ENCODE measurements at places on chromosomes 7 and 10.

DNA sequence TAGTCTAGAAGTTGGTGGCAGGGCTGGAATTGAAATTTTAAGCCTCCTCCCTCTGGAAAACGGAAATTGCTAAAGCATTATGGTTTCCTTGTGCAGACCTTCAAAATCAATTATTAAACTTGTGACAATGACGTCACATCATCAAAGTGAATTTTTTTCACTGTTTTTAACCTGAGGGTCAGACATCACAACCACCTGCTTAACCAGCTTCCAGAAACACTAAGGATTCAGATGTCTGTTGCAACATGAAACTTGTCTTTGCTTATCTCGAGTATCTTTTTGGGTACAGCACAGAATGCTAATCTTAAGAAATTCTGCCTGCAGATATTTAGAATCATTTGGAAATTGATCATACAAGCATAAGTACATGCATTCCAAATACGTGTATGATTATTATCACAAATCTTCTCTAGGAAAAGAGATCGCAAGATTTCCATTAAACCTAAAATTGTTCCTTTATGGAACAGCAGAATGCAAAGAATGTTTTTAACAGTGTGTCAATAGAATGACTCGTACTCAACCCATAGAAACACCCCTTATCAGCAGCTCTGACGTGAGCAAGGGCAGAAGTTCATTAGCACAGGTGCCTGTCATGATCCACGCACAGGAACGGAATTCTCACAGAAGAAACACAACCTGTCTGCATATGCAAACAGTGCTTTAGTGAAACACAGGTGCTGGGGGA, 4.1 kb upstream of the GTPBP4 start:
- DNase-seq: no peak

DNA sequence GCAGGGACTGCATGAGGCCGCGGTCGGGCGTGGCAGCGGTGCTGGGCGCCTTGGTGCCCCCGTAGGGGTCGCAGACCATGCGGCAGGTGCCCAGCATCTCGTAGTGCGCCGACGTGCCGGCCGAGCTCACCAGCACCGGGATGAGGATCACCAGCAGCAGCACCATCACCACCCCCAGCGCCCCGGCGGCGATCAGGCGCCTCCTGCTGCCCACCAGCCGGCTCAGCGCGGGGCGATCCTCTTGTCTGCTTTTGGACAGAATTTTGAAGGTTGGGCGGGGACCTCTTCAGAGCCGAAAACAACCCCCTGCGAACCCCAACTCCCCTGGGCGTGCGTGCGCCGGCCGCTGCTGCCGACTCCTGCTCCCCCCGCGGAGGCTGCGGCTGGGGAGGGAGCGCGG, 779 bp downstream of the C1QL3 start:
- peak; percentile 20 for DNase-seq

DNA sequence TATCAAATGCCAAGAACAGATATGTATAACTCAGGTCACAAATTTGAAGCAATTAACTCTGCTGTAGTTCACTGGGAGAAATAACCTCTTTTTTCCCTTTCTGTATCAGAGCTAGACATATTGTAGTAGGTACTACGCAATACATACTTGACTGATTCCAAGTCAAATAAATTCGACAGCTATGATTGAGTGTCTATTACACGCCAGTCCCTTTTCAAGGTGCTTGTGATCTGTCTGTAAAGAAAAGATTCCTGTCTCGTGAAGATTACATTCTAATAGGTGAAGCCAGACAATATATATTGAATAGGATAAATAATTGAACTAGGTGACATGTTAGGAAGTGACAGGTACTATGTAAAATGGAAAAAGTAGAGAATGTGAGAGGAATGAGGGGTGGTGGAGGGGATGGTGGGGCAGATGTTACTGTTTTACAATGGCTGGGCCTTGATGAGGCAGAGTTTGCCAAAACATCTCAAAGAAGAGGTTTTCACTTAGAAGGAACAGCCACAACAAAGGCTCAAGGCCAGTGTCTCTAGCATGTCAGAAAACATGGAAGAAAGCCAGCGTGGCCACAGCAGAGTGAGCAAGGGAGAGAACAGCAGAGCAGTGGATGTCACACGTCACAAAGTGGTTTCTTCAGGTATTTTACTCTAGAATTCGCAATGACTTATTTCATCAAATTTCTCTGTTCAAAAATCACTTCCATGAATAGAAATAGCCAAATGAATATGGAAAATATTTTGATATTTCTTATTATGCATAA, 282.6 kb upstream of the CACNA2D1 start:
- DNase-seq: no peak

DNA sequence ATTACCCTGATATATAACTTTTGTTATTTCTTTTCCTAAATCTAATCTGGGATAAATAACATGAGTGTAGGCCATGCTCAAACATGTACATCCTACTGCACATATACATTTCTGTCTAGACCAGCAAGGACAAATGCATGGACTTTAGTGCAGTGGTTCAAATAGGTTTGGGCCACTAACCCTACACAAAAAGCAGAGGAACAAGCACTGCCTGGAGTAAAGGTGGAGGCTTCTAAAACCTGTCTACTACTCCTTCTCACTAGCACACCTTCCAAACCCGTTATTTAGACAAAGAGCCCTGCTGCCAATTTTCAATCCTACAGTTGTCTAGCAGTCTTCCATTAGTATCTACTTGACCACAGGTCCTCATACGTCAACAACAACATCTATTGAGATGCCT, 34.8 kb downstream of the SGCE start:
- DNase-seq: no peak

DNA sequence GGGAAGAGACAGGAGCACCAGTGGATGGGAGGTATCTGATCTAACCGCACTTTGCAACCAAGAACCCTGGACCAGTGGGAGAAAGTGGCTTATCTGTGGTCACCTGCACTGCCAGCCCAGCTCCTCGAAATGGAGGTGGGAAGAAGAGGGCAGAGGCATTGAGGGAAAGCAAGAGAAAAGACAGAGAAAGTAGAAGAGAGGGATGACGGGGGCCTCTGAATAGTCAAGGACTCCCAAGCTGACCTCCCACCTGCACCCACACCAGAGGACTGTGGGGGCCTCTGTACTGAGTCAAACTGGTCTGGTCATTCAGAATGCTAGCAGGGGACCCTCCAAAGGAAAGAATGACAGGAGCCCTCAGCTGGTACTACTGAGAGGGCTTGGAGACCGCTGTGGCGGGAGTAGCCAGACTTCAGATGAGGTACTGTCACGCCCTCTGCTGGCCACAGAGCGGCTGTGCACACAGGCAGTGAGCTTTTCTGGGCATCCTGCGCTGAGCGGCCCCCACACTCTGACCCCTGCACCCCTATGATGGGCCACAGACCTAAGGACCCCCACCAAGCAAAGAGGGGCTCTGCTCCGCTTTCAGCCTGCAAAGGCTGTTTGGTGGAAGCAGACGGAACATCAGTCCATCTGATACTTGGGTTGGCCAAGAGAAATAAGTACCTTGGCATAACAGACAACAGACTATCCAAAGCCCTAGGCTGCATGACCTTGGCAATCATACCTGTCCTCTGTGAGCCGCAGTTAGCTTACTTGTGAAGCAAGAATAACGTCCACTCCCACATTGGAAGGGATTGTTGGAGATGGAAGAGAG, 112.9 kb downstream of the COL13A1 start:
- DNase-seq: peak; percentile 86

GRCh38 chr10:99573790-99574189, 41.0 kb downstream of the NKX2-3 start:
- no peak for DNase-seq

DNA sequence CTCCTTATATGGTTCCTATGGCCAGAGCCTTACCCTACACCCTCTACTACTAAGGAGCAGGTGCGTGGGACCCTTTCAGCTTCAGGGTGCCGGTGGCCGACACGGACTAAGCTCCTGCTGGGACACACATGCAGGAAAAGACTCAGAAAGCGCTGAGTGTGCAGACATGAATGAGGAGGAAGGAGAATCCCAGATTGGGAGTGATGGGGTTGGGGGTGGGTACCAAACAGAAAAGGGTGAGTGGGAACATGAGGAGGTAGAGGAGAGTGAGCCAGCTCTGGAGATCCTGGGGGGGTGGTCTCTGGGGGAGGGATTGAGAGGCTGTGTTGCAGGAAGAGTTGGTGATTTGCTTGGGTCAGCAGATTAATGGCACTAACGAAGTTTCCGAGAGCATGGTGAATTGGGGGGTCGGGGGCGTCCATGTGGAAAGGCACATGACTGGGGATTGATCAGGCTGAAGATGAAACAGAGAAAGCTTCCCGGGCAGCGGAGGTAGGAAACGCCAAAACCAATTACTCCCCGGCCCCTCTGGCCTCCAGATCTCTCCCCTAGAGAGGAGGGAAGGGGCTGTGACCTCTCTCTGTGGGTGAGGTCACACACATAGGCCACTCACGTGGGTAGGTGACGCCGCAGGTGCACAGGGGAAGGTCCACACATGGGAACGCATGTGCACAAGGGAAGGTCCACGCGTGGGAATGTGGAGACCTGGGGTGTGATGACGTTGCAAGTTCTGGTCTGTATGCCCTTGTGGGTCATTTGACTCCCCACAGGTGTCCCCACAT, 37.9 kb upstream of the SLF2 start:
- no peak for DNase-seq

- DNase-seq: no peak
These were observed 193.8 kb downstream of the LRRTM3 start for GRCh38 chr10:67119651-67120050.

- no peak for DNase-seq
These were observed 5.1 kb downstream of the DPY19L1 start for GRCh38 chr7:35032166-35032565.

GRCh38 chr10:60155943-60156683, 233.6 kb downstream of the ANK3 start:
- DNase-seq: no peak

DNA sequence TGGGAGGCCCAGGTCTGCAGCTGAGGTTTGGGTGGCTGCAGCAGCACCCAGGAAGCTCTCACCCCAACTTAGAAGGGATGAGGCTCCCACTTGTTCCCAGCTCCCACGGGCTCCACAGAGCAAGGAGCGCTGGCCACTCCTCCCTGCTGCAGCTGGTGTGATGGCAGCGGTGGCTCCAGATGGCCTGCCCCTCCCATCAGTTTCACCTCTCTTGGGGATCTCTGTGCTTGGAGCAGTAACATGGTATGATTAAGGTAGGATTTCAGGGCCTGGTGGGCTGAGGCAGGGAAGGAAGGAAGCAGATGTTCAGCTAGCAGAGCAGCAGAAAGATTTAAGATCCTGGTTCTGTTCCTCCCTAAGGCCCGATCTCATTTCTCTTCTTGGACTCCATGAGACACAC, 66.8 kb upstream of the KIF5B start:
- no peak for DNase-seq

DNA sequence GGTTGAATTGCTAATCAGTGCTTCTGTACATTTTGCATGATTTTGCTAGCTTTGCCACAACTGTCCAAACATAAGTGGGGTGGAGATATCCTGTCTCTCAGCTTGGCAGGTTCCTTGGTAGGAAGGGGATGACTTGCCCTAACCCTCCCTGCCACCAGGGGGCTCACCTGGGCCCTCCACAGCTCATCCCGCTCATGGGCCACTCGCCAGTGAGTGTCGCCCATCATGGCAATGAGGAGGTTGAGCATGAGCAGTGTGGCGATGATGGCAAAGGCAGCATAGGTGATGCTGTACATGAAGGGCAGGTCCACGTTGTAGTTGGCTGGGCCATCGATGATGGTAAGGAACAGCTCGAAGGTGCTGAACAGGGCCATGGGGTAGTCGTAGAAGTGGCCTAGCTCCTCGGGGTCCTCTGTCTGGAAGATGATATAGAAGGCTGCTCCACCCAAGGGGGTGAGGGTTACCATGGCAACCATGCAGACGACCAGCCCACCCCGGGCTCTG, 12.2 kb downstream of the TRPV6 start:
- no peak for DNase-seq

DNA sequence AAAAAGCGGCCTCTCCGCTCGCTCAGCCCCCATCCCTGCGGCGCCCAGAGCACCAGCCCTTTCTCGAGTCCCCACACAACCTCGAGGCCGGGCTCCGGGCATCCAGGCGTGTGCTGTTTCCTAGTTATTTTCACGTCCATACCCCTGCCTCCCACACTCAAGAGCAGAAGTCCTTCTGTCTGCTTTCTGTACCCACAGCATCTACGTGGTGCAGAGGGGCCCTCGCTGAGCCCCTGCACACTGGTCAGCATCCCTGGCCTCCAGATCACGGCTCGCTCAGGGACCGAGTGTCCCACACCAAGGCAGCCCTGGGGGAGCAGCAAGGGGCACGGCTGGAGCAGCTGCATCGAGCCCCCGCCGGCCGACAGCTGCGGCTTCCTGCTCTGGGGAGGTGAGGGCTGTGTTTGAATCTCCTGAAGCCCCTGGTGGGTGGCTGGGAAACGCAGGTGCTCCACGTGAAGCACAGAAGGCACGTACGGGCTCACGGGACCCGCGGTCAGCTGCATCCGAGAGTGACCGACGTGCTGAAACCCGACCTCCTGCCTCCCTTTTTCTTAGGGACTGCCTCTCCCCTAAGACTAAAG, 333.1 kb downstream of the DNAJB6 start:
- no peak for DNase-seq

GRCh38 chr10:7444551-7445121, 33.8 kb upstream of the SFMBT2 start:
- DNase-seq: no peak

- DNase-seq: no peak
These were observed 10.3 kb downstream of the GRID1 start for GRCh38 chr10:86356296-86356695.

DNA sequence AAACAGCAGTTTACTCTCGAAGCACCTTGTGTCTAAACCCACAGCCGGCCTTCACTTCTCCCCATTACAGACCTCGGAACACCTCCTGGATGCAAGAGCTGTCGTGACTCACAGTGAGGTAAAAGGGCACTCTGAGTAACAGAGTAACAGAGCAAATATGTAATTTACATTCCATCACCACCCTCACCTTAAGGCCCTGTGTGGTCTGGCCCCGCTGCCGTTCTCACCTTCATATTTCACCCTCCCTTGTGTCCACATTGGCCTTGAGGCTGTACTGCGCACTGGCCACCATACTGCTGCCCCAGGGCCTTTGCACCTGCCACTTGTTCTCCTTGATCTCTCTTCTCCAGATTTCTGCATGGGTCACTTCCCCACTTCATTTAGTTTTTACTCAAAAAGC, 12.6 kb downstream of the FFAR4 start:
- DNase-seq: no peak

GRCh38 chr10:43808136-43808535, 159.5 kb upstream of the ZNF32 start:
- no peak for DNase-seq

GRCh38 chr7:4831723-4832495, 29.9 kb downstream of the PAPOLB start:
- DNase-seq: no peak

- DNase-seq: peak; percentile 74
These were observed 218.6 kb upstream of the INHBA start for GRCh38 chr7:41921453-41921981.

GRCh38 chr7:137986252-137987017, 15.5 kb downstream of the CREB3L2 start:
- peak; percentile 79 for DNase-seq
